ENCODE measurements at places on chromosomes 7 and 10. TPM values are rescaled to one million over a fixed set of nuclear protein-coding genes. Genes with fewer than 3 reads are reported as not detected.
A peak's percentile ranks its signal among the peaks of the same experiment; 100 is the strongest.

CCL24 gene
- not detected for total RNA-seq

- no peak overlapping the region for H3K27ac ChIP-seq
- H3K4me1 ChIP-seq, result no peaks in the 10 kb centered on the region
- no peak overlapping the region for H3K4me3 ChIP-seq
- H3K36me3 ChIP-seq, result no peaks in the 10 kb centered on the region
- peaks cover 2% of the 10 kb centered on the region for H3K27me3 ChIP-seq
Measured at GRCh38 chr7:26551740-26552139, 260.1 kb downstream of the SNX10 start.

- no peaks in the 10 kb centered on the region for H3K36me3 ChIP-seq
- H3K4me3 ChIP-seq, result no peak overlapping the region
- no peak overlapping the region for H3K27ac ChIP-seq
- DNase-seq, result no peak
- peaks cover 12% of the 10 kb centered on the region for H3K27me3 ChIP-seq
- H3K4me1 ChIP-seq, result no peaks in the 10 kb centered on the region
Measured at GRCh38 chr10:44388641-44389040, 3.7 kb upstream of the CXCL12 start.

DNA sequence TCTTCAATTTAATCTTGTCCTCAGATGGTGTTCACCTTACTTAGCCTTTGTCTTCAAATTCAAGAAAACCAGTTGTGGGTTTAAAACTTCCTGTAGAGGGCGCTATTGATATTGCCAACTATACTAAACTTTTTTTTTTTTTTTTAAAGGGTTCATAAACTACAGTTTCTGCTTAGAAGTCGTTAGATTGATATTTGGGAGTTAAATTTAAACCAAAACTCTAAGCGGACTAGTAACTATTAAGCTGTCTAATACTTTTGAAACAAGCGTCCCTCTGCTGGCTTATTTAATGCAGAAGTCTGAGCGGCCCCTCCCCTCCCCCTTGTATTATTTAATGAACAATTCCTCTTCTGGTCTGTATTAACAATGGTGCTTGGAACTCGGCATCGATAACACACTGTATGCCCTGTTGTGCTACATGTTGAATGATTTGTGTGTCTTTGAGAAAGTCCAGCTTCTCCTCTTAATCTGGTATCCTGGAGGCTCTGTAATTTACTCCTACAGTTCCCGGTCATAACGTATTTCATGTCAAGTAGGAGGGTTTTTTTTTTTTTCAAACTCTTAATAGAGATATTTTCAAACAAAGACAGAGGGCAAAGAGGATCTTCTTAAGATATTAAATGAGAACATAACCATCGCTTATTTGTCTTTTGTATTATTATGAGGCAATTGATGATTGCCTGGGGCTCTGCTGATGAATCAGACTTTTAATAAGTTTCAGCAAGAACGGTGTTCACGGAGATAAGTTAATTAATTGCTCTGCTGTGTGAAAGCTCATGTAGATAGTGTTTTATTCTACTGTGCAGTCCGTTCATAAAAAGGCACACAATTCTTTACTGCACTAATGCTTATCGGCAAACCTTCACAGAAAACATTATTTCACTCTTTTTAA is 22.6 kb upstream of the CREB5 start:
- peaks cover 16% of the 10 kb centered on the region for H3K27me3 ChIP-seq
- DNase-seq, result no peak
- 0 out of 2 replicates have a peak, but pooled peaks cover 3% of the 10 kb centered on the region for H3K4me1 ChIP-seq
- no peak overlapping the region for H3K27ac ChIP-seq

DNA sequence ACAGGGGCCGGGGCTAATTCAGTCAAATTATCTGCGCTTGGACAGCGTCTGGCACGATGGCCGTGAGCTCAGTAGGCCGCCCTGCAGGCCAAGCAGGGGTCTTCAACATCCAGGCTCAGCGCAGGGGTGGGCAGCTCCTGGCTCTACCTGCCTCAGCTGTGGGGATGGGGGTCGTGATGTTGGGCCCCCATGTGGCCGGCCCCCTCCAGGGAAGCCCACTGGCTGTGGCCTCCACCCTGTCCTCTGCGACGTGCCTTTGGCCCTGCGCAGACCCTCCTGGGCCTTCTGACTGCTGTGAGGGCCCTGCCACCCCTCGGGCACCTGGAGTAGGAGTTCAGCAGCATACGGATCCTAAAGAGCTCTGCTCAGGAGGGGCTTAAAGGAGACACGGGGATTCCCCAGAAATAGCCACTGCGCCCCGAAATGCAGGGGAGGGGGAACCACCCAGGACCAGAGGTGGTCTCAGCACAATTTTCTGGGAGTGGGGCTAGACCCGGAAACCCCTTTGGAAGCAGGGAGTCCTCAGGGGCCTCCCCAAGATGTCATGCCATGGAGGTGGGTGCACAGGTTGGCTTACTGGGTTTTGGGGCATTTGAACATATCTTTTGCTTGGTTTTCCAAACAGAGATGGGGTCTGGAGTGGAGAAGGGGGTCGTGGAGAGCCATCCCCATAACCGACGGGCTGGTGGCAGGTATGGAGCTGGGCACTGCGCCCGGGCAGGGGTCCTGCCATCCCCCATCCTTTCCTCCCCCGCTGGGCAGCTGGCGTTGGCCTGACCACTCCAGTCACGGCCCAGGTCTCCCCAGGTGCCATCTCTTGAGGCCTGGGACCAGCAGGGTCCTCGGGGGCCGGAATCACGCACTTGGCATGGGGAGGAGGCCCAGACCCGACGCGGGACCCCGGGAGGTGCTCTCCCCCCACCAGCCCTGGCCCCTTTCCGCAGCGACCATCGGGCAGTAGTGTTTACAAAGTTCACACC is 4.0 kb upstream of the ADAP1 start:
- H3K4me1 ChIP-seq, result no peaks in the 10 kb centered on the region
- no peaks in the 10 kb centered on the region for H3K36me3 ChIP-seq

- no peak overlapping the region for H3K4me3 ChIP-seq
- no peak for DNase-seq
- no peaks in the 10 kb centered on the region for H3K4me1 ChIP-seq
- no peak overlapping the region for H3K27ac ChIP-seq
- H3K36me3 ChIP-seq, result no peaks in the 10 kb centered on the region
Measured at GRCh38 chr7:93185303-93186027, 37.3 kb upstream of the SAMD9L start.

DNA sequence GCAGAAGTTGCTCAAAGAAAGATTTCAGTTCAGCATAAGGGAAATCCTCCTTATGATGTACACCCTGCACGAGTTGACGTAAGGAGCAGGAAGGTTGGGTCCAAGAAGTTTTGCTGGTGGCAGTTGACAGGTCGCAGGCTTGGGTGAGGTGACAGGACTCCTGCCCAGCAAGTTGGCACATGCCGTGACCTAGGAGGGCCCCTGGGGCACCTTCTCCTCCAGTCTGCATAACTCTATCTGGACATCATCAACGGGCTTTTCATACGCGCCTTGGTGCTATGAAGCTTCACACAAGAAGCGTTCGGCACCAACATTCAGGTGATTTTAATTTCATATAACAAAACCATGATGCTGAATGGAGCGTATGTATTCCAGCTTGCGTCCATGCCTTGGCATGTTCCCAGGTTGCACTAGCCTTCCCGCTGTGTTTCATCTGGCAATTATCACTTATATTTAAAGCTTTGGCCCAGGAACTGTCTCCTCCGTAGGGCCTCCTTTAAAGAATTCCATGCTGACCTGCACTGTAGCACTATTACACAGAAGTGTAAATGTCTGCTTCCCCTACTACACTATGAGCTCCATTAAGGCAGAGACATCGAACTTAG is 651.6 kb upstream of the FOXK1 start:
- H3K4me1 ChIP-seq, result no peaks in the 10 kb centered on the region
- H3K27me3 ChIP-seq, result no peaks in the 10 kb centered on the region
- DNase-seq, result no peak
- H3K4me3 ChIP-seq, result no peak overlapping the region
- H3K27ac ChIP-seq, result no peak overlapping the region

DNA sequence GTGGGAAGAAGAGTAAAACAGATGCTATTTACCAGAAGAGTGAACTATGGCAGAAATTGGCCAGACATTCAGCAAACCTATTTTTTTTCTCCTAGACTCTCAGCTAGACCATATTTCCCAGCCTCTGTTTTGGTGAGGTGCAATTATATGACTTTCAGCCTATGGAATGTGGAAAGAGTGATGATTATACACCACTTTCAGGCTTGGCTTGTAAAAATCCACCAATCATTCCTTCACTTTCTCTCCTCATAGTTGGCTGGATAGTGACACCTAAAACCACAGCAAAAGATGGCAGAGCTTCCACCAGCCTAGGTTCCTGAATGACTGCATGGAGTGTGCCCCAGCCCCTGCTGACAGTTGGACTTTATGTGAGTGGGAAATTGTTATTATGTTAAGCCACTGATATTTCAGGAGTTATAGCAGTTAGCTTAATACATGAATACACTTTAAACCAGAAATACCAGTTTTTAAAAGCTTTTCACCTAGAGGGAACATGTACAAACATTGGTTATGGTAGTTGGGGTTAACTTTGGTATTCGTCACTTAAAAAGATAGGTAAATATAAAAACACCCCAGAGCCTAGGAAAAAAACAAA is 19.1 kb upstream of the TNKS2 start:
- peaks cover 9% of the 10 kb centered on the region for H3K27me3 ChIP-seq
- no peak overlapping the region for H3K27ac ChIP-seq
- H3K4me1 ChIP-seq, result no peaks in the 10 kb centered on the region
- no peak overlapping the region for H3K4me3 ChIP-seq
- no peak for DNase-seq

DNA sequence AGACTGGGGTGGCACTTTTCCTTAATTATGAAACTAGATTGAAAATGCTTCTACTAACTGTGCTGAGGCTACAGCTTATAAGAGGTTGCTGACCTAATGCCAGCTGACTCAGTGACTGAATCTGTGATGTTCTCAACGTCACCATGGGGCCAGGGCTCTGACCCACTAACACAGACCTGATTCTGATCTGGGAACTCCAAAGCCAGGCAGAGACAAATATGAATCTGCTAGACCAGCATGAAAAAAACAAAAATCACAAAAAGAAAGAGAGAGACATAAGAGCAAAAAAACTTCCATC is 16.1 kb downstream of the USP6NL start:
- no peak overlapping the region for H3K27ac ChIP-seq
- H3K36me3 ChIP-seq, result no peaks in the 10 kb centered on the region
- no peaks in the 10 kb centered on the region for H3K27me3 ChIP-seq
- H3K4me1 ChIP-seq, result no peaks in the 10 kb centered on the region
- no peak for DNase-seq
- no peak overlapping the region for H3K4me3 ChIP-seq

DNA sequence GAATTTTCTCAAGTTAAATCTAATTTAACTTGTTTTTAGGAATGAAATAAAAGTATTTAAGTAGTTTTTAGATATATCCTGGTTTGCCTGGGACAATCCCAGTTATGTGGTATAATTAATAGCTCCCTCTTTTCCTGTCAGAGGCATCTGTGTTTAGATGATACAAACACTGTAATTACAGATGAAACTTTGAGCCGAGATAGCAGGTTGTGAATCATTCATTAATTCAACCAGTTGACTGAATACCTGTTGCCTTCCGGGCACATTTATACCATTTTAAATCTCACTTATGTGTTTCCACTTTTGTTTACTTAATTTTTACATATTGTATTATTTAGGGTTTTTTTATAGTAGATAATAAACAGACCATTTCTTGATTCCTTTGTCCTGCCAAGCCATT is 82.1 kb upstream of the GATA3 start:
- H3K27ac ChIP-seq, result no peak overlapping the region
- no peak for DNase-seq
- H3K4me3 ChIP-seq, result no peak overlapping the region
- no peaks in the 10 kb centered on the region for H3K27me3 ChIP-seq

SPACDR gene
- total RNA-seq, result 1.5 TPM

- H3K4me3 ChIP-seq, result no peak overlapping the region
- no peak overlapping the region for H3K27ac ChIP-seq
- H3K4me1 ChIP-seq, result no peaks in the 10 kb centered on the region
- H3K36me3 ChIP-seq, result no peaks in the 10 kb centered on the region
Measured at GRCh38 chr7:115230882-115231571, 309.1 kb downstream of the MDFIC start.

DNA sequence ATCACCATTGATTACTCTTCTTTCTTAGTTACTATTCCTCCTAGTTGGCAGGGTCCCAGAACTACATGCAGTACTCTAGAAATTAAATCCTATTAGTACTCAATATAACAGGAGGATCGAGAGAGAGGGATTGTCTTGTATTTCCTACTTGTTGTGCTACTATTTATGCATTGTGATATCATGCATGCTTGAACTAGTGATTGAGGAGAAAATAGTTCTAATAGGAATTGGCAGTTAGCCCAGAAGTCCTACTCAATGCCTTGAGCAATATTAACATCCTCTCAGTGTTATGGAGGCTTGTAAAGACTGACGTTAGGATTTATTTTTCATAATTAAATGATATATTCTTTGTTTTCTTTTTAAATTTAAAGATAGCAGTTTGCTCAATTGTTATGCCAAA is 67.4 kb downstream of the FOXP2 start:
- H3K4me1 ChIP-seq, result no peaks in the 10 kb centered on the region
- H3K4me3 ChIP-seq, result no peak overlapping the region
- H3K36me3 ChIP-seq, result no peaks in the 10 kb centered on the region
- DNase-seq, result no peak
- H3K27me3 ChIP-seq, result no peaks in the 10 kb centered on the region

DNA sequence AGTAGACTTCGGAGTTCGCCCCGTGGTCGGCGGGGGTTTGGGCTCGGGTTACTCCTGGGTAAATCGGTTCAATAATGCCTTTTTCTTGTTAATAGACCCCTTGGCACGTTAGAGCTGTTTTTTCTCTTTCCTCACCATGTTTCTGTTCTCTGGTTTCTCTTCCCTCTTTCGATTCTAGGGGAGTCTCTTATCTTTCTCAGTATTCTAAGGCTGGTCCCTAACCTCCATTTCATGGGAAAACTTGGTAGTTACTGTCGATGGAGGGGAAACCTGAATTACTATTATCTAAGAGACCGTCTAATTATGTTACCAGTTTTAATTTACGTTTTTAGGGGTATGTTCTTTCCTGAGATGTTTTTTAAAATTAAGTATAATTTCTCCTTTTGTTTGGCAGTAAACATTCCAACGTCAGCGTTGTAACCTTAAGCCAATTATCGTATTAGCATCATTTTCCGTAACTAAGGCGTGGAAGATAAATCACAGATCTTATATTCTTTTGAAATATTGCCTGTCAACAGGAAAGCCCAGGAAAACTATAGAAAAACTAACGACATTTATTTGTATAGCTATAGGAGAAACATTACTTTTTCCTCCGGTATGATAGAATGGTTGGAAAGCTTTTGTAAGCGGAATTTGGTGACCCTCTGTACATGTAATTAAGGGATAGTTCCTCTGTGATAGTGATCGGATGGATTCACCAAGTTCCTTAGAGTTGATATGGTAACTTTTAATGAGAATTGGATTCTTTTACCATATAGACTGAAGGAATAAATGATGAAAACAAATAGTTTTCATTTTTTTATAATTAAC is 847 bp downstream of the BTAF1 start:
- H3K4me3 ChIP-seq, result peak overlapping the region; percentile 86
- DNase-seq, result no peak
- H3K27me3 ChIP-seq, result no peaks in the 10 kb centered on the region
- H3K27ac ChIP-seq, result peak overlapping the region; percentile 97

- DNase-seq, result peak; percentile 51
- H3K27ac ChIP-seq, result no peak overlapping the region
- no peaks in the 10 kb centered on the region for H3K36me3 ChIP-seq
- no peaks in the 10 kb centered on the region for H3K4me1 ChIP-seq
- H3K27me3 ChIP-seq, result no peaks in the 10 kb centered on the region
Measured at GRCh38 chr10:69639291-69640195, 9.5 kb downstream of the FAM241B start.

SLC39A12 gene
- total RNA-seq, result not detected

All from Panc1 (cell line).